ENCODE measurements at places on chromosomes 2 and 18.

DNA sequence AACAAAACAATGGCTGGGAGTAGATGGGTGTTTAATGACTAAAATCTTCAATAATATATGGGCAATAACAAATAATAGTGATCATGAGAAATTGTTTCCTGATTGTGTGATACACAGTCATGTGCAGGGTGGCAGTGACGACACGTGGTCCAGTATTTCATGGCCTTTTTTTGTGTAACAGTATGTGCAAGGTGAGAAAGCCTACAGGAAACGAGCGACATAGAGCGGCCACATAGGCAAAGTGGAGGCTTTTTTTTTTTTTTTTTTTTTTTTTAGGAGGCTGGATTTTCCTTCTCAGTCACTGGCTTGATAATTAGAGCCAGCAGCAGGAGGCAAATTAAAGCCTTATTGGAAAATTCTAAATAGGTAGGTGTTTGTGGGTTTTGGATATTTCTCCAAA lies 123.7 kb downstream of the MYO3B start:
- DNase-seq = no peak

- no peak for DNase-seq
Measured at GRCh38 chr18:59960272-59960671, 60.5 kb downstream of the PMAIP1 start.

DNA sequence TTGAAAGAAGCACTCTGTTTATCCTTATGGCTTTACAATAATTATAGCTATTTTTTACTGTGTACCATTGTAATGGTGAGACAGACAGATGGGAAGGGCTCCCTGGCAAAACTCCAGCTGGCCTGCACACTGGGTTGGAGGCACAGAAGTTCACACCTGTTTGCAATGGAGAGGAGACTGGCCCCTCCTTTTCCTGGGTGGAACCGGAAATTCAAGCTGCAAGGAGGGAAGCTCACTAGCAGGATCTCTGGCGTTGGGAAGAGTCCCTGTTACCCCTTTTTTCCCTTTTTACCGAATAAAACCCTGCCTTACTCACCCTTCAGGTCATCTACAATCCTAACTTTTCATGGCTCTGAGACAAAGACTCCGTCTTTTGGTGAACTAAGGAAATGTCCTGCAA lies 100.3 kb upstream of the TFPI start:
- DNase-seq = no peak

DNA sequence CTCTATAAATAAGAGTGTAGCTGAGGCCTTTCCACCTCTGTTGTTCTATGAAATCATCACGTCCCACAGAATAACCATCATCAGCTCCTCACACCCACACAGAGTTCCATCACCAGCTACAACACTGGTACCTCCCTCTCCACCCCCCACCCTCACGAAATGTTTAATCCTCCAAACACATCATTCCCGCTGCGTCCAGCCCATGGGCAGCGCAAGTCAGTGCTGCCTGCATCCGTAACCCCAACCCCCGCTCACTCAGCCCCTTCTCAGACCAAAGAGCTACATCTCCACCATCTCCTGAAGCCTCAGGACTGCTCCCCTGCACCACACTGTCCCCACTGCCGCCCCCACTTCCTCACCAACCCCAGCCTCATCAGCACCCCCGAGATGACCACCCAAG lies 19.4 kb downstream of the DNMT3A start:
- DNase-seq = no peak

DNA sequence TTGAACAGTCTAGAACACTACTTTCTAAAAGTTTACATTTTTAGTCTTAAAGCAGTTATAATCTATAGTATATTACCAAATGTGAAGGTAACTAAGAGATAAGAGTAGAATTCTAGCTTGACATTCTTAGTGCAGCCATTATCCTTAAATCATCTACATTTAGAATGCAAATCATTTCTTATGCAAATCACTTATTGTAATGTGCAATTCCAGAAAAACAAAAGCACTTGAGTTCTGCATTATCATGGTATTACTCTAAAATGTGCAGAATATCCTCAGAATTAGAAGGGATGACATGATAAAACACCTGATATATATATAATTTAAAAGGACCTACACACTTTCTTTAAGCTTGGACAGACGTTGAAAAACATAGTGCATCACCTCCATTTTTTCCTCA lies 712 bp upstream of the LRRTM4 start:
- DNase-seq = no peak

DNA sequence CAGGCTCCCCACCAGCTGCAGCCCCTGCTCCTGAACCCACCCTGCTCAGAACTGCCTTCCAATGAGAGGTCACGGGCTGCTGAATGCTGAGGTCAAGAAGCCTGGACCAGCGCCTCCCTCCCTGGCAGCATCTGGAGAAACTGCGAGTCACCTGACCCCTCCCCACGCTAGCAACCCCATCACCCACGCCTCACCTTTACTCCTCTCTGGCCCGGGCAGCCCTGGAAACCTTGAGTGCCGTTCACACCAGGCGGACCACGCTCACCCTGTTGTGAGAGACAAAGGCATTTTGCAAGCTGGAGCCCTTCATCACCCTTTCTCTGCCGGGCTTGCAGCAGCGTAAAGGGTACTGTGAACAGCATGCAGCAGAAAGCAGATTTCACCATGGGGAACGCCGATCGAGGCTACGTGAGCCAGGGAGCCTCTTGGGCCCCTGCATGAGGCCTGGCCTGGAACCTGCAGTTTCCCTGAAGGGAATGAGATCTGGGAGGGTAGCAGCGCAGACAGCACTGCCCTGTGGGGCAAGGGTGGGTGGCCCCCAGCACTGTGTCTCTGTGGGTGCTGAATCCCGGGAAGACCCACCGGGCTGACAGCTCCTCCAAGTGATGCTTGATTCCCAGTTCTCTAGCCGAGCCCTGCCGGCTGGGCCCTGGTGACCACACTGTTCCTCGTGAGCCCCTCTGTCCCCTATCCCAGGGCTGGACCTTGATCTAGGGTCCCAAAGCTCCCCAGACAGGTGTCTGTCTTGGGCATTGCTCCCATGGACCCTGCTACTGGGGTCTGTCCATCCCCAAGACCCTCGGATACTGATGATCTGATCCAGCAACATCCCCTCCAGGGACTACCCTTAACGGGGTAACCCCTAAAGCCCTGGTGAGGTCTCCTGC lies 53.8 kb downstream of the COL6A3 start:
- no peak for DNase-seq

GRCh38 chr18:3664563-3665178 lies 214.7 kb downstream of the TGIF1 start:
- no peak for DNase-seq

DNA sequence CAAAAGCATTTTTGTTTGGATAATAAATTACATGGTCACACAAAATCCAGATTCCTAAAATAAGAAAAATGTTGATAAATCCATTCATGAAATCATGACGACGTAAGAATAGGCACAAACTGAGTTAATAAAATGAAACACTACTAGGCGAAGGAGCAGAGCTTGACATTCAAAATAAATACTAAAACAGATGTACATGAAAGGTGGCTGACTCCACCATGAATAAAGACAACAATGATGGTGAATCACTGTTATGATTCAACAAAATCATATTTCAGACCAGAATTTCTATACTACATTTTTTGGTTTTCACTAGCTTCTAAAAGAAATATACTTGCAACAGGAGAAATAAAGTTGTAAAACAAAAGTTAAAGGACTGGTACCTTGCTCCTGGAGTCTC lies 122.0 kb upstream of the RNU4ATAC start:
- no peak for DNase-seq

DNA sequence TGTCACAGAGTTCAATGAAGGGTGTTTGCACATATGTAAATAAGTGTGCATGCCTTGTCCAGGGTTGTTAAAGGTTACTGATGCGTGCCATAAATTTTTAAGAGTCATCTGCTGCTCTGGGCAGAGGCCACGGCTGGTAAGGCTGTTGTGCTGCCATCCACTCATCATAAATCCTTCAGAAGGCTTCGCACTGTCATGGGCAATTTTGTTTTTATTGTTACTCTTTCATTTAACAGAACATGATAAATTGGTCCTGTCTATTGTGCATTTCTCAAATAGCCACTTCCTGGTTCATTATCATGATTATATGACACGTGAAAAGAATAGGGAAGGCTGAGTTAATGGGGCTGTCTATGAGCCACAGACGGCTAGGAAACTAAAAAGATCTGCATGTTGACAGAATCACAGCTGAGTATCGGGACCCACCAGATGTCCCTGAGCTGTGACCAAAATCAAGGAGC lies 634.3 kb upstream of the SOX11 start:
- DNase-seq = no peak

DNA sequence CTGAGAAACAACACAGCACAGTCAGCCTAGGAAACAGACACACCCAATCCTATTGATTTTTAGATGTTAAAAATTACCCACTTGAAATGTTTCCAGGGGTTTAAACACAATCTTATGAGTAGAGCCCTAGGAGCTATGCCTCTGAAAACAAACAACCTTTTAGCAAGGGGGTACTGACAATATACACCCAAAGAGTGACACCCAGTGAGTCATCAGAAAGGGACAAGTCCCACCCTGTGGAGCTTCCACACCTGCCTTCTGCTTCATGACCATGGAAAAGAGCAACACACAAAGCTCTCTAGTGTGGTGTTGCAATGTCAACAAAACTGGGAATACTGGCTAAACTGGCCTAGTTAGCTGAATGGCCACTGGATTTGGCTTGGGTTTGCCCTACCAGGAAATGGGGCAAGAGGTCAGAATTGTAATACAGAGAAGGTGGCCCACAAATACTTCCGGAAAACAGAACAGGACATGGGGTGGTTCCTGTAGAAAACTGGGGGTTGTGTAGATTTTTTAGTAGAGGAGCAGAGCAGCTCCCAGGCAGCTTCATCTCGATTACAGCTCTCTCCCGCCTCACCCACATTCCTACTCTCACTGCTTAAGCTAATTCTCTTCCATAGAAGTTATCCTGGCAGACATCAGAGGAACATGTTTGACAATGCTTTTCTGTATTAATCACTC lies 98.2 kb downstream of the GAREM1 start:
- no peak for DNase-seq

- no peak for DNase-seq
Measured at GRCh38 chr2:137172162-137172561, 406.8 kb downstream of the THSD7B start.

- DNase-seq = no peak
Measured at GRCh38 chr2:192288295-192288694, 93.6 kb upstream of the TMEFF2 start.

- DNase-seq = no peak
Measured at GRCh38 chr18:77023102-77023782, 109.3 kb downstream of the MBP start.

DNA sequence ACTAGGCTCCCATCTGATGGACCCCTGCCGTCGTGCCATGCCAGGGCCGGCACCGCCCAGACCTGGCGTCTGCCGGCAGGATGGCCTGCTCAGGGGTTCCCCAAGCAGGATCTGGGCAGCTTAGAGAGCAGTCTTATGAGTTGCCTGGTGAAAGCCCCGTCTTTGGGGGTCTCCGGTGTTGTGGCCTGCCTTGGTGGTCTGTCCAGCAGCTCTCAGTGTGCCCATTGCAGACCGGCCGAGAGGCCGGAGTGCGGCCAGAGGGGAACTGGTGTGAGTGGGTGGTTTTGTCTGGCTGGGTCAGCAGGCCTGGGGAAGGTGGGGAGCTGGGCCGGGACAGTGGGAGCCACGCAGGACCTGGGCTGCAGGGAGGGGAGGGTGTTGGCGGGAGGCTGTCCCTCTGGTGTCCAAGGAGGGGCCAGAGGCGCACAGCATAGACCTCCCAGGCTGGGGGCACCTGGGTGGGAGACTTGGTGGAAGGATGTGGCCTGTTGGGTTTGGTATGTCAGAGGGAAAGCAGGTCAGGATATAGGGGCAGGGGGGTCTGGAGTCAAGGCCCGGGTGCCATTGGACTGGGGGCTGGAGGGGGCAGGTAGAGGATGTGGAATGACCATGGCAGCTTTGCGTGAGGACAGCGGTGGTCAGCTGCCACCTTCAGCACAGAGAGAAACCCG lies 16.5 kb downstream of the GPC1 start:
- no peak for DNase-seq

DNA sequence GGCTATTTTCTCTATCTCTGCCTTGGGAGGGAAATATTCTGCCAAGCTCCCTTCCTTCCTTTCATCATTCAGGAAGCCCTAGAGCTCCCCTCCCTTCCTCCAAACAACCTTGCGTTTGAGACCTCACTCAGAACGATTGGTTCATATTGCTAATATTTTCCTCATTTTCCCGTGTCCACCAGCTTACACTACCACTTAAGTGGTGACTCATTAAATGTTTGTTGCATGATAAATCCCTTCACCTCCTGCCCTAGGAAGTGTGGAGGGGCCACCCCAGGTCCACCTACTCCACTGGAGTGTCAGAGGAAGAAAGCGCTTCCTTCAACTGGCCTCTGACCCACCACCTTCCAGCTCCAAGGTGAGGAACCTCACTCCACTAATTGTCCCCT lies 2.3 kb upstream of the LPIN2 start:
- DNase-seq = no peak

DNA sequence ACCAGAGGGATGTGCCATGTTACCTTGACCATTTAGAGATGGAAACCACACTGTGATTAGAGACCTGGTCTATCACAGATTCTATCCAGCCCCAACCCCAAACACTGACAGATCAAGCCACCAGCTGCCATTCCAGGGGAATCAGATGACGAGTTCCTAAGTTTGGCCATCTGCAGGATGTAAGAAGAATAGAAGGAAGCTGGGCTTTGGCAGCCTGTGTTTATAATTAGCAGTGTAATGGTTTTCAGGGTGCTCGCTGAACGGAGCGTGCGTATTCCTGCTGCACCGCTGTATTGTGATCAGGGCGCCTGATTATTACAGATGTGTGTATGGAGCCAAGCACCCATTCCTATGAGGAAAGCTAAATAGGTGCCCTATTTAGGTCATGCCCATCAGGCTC lies 138.1 kb downstream of the LRRC30 start:
- no peak for DNase-seq

DNA sequence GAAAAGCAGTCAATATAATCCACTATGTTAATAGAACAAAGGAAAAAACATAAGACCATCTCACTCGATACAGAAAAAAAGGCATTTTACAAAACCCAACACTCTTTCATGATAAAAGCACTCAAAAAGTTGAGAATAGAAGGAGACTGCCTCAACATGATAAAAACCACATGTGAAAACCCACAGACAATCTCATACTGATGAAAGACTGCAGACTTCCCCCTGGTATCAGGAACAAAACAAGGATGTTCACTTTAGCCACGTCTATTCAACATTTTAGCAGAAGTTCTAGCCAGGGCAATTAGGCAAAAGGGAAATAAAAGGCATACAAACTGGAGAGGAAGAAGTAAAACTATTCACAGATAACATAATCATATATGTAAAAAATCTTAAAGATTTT lies 285.9 kb downstream of the EIPR1 start:
- no peak for DNase-seq

DNA sequence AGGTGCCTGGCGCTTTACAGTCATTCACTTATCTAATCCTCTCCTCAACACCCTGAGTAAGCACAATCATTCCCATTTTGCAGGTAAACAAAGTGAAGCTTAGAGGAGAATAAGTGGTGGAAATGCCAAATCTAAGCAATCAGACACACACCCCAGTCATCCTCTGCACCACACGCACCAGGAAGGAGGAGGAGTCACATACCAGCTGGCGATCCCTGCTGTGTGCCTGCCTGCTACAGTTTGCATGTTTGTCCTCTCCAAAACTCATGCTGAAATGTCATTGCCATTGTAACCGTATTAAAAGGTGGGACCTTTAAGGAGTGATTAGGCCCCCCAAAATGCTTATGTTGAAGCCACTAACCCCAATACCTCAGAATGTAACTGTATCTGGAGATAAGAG lies 93.7 kb downstream of the LOXHD1 start:
- DNase-seq = no peak

GRCh38 chr2:26195040-26195984 lies 22.4 kb downstream of the GAREM2 start:
- no peak for DNase-seq
